T-cell (primary cell): ENCODE measurements at places on chromosomes 2 and 18.

GRCh38 chr18:78862395-78862794 lies 117.2 kb upstream of the SALL3 start:
- peaks cover 25% of the 10 kb centered on the region for H3K27me3 ChIP-seq
- DNase-seq, result no peak

- no peak overlapping the region for H3K27ac ChIP-seq
- H3K36me3 ChIP-seq, result no peaks in the 10 kb centered on the region
- no peaks in the 10 kb centered on the region for H3K4me1 ChIP-seq
- DNase-seq, result no peak
- no peak overlapping the region for H3K4me3 ChIP-seq
- H3K27me3 ChIP-seq, result no peaks in the 10 kb centered on the region
Observed at GRCh38 chr2:55966401-55967118, 43.0 kb upstream of the EFEMP1 start.

DNA sequence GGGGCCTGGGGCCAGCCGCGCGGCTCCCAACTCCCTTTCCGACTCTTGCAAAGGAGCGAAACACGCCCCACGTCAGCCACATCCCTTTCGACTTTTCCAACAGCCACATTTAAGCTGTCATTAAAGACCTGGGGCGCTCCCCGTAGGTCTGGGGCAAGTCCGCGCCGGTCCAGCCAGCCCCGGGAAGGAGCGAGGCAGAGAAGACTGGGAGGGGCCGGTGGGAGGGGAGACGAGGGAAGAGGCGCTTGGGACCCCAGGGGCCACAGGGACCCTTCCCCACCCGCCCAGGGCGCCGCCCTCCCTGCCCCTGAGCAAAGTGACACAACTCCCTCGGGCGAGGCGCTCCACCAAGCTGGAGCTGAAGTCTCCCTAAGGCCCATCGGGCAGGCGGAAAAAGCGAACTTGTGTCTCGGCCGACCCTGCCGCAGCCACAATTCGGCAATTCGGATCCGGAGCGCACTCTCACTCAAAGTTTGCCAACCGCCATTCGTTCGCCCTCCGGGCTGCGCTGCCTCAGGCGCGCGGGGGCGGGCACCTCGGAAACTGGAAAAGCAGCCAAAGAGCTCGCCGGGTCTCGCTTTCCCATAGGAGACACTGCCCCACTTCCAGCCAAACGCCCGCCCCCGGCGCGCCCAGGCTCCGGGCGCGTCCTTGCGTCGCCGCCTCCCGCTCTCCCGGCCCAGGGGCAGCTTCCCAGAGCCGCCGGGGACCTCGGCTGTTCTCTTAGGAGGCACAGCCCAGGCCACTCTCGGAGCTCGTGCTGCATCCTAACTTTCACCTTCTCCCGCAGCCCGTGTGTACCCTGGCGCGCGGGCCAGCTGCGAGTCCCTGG lies 1.1 kb upstream of the KCTD1 start:
- H3K27me3 ChIP-seq, result peaks cover 2% of the 10 kb centered on the region
- H3K27ac ChIP-seq, result no peak overlapping the region
- H3K36me3 ChIP-seq, result no peaks in the 10 kb centered on the region

- no peak overlapping the region for H3K4me3 ChIP-seq
- no peak for DNase-seq
- no peaks in the 10 kb centered on the region for H3K36me3 ChIP-seq
- peaks cover 27% of the 10 kb centered on the region for H3K27me3 ChIP-seq
Observed at GRCh38 chr2:233953087-233953801, 36.1 kb downstream of the TRPM8 start.

GRCh38 chr2:218009765-218010139 lies 7.0 kb upstream of the TNS1 start:
- no peaks in the 10 kb centered on the region for H3K27me3 ChIP-seq
- H3K4me3 ChIP-seq, result peak overlapping the region; percentile 57
- DNase-seq, result no peak
- no peak overlapping the region for H3K27ac ChIP-seq
- no peaks in the 10 kb centered on the region for H3K4me1 ChIP-seq
- H3K36me3 ChIP-seq, result no peaks in the 10 kb centered on the region
